GM03348 (cell line): ENCODE measurements at places on chromosomes 13 and 19.

GRCh38 chr13:27339299-27339698, 68.7 kb downstream of the RASL11A start:
- DNase-seq, result peak; percentile 48

DNA sequence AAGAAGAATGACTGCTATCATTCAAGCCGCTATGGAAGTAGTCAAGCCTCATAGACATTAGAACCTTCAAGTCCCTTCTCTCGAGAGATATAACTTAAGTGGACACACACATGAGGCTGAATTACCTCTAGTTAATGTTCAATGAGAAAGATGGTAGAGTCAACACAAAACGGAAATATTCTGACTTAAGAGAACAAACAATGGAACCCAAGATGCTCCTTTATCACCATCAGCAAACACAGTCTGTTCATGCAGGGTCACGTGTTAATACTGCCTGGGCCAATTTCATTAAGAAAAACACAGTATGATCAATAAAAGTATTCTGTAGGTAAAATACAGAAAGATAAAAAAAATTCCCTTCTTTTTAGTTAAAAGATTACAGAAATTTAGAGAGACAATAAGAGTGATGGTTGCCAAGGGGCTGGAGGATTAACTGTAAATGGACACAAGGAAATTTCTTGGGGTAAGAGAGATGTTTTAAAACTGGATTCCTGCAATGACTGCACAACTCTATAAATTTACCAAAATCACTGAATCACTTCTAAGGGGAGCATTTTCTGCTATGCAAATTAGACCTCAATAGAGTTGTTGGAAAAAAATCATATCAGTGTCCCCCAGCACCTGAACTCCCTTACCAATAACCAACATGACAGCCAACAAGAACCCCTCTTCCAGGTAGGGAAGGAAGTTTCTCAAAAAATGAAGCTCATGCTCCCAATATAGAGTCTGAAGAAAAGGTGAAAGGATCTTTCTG, 256.6 kb downstream of the ABCC4 start:
- no peak for DNase-seq

DNA sequence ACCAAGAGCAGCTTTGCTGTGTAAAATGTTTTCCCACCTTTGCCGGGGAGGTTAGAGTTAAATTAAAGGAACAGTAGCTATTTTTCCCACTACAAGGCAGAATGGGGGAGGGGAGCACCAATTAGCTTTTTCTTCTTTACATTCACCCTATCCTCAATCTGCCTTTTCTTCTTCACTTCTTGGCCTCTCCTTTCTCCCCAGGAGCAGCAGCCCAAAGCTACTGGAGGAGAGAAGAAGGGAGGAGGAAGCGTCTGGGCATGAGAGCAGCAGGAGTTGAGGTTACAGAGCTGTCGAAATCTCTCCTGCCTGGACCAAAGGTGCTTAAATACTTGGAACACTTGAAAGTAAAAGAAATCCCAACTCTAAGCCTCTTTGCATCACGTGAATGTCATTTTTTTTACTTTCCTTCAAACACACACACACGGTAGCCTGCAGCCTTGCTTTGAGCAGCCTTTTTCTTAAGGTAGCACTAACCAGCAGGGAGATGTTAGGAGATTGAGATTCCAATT, 39.0 kb upstream of the WASF3 start:
- DNase-seq, result no peak

DNA sequence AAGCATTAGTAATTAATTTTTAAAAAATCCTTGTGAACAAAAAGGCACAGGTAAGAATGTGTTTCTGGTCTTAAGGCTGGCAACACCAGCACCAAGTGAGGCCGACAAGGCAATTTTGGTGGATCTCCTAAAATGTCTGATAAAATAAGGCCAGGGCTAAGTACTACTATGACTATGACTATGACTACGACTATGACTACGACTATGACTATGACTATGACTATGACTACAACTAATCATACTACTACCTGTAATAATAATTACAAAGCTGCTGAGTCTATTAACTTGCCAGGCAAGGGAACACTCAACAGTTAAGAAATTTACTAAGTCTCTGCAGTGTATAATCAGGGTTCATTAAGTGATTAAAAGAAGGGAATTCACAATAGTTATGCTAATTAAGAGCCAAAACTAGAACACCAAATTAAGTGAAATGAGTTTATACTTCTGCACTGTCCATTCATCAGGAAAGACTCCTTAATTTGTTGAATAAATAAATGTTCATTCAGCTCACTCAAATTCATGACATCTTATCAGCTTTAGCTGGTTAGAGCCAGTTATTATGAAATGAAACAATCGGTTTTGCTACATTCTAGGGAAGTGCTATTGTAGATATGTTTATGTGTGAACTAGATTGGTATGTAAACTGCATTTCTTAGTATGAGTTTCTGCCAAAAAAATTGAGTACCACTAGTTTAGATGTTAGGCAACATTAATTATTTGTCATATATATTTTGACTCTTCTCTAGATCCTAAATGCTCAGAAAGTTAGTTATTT, 1626.2 kb upstream of the PCDH20 start:
- DNase-seq, result no peak

DNA sequence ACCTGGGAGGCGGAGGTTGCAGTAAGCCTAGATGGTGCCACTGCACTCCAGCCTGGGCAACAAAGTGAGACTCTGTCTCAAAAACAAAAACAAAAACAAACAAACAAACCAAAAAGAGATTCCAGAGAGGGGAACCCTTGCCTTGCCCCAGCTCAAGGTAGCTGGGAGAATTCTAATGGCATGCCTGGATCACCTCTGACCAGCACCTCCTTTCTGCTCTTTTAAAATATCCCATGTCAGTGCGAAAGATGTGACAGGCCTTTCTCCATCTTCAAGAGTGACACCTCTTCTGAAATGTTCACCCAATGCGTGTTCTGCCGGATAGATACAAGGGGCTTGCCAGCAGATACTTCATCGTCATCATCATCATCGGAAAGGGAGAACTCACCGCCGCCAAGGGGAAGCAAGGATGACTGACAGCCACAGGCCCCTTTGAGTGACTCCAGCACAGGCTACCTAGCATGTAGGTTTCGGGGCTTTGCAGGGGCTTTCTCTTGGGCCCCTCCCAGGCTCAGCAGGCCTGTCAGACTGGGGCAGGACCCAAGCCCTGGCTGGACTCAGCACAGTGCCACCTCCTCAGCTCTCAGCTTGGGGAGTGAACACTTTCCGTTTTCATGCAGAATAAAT, 18.9 kb upstream of the LRP3 start:
- no peak for DNase-seq

- no peak for DNase-seq
These were observed 323.6 kb downstream of the GPC6 start for GRCh38 chr13:93550236-93550635.

GRCh38 chr19:4049432-4049831, 17.3 kb downstream of the ZBTB7A start:
- no peak for DNase-seq

DNA sequence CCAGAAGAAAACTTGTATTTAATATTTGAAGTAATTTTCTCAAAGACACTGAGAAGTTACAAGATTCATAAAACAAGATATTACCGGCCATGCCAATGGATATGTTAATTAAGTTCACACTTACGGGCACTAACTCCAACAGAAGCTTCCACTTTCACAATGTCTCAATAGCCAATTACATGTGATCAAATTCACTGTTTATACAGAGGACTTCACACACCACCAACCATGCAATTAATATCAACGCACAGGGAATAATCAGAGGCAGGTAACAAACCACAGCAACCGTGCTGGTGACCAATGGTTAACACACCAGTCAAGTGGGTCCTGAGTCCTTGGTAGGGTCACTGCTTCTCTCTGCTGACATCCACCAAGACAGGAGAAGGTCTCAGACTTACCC, 5.9 kb upstream of the ACOD1 start:
- no peak for DNase-seq

DNA sequence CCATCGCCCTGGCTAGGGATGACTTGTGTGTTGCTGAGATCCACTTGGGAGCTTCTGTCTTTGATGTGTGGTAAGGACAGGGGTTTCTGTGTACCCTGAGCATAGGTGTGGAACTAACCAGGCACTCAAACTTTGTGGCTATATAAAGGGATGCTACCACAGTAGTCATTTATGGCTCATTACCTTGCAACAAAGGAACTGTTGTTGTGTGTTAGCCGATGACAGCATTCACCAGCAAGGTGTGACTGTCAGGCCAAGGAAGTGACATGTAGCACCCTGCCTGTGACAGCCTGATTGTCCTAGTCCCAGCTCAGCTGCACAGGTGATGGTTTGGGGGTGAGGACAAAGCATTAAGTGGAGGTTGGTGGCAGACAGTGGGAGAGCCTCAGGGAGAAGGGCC, 73.6 kb downstream of the COG3 start:
- DNase-seq, result no peak

DNA sequence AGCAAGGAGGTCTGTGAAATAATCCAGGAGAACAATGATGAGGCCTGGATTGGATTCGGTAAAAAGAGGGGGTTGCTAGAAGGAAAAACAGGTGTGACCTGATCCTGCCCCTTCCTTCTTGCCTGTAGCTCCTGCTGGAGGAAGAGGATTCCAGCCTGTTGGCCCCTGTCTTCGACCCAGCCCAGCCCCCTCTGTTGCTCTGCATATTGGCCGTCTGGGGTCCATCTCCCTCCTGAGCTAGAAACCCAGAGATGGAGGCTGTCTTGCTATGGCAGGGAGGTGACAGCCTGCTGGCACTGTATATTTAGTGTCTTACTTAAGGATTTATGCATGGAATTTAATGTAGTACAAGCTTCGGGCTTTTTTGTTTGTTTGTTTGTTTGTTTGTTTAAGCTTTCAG, 6.6 kb downstream of the DMRTC2 start:
- DNase-seq, result no peak
